ENCODE measurements at places on chromosomes 6 and 20. TPM values are rescaled to one million over a fixed set of nuclear protein-coding genes. Genes with fewer than 3 reads are reported as not detected.

Gene PPP1R3G
- not detected for total RNA-seq

Gene CNKSR3
- 1.3 TPM for total RNA-seq

DNA sequence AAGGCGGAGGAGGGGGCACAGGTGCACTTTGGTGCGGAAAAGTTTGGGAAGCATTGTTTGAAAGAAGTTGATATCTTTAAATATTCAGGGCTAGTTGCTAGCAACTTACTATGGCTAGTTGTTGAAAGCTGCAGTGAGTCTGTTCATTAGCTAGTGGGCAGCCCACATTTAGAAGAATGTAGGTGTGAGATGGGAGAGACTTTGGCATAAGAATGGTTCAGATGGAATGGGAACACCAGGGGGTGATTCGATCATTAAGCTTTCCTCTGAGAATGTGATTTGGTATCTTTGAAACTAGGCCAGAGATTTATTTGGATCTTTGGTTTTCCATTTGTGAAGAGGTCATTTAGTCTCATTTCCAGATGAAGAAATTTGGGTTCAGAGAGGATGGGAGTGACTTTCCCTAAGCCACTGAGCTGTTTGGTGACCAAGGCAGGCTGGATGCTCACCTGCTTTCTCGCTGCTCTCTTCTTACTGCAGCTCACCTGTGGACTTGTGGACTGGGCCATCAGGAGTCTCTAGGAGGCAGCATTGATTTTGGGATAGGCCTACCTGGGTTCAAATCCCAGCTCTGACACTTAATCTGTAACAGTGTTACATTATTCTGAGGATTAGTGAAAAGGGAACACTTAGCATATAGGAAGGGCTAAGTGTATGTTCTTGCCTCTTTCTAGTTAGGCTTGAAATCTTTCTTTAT lies 62.9 kb downstream of the CARMIL1 start:
- no peak for DNase-seq

- DNase-seq, result no peak
Measured at GRCh38 chr6:105619971-105620741, 217.3 kb upstream of the PREP start.

DNA sequence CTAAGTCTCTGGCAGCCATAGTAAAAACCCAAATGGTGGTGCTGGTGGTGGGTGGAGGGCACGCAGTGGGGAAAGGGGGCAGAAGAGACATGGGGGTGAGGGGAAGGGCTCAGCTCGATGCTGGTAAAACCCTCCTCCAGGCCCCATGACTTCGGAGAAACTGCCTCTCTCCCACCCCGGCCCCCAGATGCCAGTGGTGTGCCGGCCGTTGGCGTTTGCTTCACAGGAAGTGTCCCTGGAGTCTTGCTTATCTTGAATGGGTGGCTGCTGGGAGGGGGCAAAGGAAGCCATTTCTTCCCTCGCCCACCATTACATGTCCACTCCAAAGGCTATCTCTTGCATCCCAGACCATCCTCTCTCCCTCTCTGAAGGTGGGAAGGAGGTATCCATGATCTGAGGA lies 25.4 kb downstream of the VEGFA start:
- DNase-seq, result no peak

DNA sequence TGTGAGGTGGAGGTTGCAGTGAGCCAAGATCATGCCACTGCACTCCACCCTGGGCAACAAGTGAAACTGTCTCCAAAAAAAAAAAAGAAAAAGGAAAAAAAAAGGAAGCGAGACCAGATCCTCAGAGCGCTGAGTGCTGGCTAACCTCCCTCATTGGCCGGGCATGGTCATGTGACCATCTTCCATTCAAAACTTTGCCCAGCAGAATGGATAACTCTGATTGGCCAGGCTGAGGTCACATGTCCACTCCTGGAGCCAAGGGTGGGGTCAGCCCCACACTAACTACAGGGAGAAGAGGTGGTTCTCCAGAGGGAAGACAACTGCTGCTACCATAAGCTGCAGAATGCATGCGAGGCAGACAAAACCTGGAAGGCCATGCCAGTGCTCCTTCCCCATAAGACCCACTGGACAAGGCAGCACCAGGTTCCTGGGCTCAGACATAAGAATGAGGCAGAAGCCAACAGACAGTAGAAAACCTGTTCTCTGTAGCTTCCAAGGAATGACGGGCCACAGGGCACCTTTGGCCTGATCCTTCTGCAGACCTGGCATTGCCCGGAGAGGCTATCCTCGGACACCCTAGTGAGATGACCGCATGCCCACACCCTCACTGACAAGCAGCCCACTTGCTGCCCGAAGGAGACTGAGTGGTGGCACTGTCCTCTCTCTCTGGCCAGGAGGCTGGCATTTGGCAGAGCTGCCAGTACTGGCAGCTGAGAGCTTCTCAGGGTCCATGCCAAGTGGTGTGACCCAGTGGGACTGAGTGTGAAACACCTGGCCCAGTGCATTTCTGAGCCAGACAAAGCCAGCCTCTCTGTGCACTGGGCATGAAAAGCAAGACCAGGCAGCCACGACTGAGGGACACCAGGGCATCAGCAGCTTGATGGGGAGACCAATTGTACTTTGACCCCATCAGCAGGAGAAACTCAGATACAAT lies 311.9 kb upstream of the SULF2 start:
- DNase-seq, result no peak

DNA sequence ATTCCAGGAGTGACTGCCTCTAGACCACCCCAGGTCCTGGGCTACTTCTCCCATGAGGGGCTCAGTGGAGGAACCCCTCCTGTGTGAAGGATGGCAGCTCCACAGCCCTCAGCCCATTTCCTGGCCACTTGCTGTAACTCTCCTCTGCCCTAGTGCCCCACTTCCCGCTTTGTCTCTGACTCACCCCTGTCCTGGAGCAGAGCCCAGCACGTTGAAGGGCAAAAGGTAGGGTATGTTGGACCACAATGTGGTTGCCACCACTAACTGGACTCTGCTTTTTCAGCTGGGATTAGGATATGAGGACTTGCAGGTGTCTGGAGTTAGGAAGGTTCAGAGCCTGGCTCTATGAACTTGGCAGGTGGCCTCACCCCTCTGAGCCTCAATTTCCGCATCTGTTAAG lies 2.4 kb downstream of the MYBL2 start:
- no peak for DNase-seq

- no peak for DNase-seq
Measured at GRCh38 chr6:130837067-130837466, 9.9 kb downstream of the SMLR1 start.

DNA sequence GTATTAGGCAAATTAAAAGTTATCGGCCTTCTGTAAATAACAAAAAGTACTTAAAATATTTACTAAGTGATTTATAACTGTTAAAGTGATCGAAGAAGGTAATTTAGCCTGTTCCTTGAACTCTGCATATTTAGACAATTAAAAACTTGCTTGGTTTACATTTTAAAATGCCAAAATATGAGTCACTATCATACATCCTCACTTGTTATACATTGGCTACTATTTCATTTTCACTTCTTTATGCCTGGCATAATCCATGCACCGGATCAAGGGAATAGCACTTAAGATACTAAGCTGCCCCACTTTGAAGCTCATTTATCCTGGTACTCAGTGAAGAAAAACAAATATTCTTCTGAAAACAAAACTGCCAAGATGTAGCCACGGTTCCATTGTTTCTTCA lies 344.6 kb downstream of the UBE3D start:
- DNase-seq, result no peak

GRCh38 chr6:13272131-13273046 lies 55.9 kb downstream of the TBC1D7 start:
- no peak for DNase-seq

- no peak for DNase-seq
Measured at GRCh38 chr6:134119486-134119885, 67.1 kb upstream of the SLC2A12 start.
